ENCODE measurements at places on chromosomes 5 and 9.
A peak's percentile ranks its signal among the peaks of the same experiment; 100 is the strongest.

- DNase-seq: no peak
These were observed 26.7 kb downstream of the GARNL3 start for GRCh38 chr9:127291246-127291778.

DNA sequence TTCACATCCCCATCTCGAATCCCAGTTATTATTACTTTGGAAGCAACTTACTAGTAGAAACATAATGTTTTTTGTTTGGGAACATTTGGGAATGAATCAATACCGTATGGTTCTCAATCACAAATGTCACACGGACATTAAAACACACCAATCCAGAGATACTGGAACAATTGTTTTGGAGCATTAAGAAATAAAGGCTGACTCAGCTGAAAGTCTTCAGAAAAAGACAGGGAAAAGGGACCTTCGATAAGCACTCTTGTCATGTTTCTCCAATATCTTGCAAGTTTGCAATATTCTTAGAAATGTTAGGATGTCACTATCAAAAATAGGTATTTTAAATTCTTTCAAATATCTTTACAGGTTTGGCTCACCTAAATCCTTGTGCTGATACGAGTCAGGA lies 362.4 kb downstream of the CETN3 start:
- DNase-seq: no peak

DNA sequence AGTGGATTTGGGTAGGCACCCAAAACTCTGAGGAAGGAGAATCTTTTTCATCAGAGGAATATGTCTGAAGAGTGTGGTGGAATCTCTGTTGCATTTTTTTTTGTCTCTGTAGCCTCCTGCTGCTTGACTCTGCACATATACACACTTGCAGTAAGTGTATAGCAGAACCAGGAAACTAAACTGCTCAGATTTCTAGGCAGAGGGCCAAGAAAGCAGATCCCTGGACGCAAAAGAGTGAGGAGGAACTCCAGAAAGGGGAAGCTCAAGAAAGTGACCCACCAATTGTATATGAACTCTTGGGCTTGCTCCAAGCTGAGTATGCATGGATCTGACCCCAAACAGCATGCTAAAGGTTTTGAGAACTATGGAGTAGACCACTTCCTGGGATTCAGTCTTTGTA lies 181.8 kb downstream of the GADD45G start:
- DNase-seq: no peak

DNA sequence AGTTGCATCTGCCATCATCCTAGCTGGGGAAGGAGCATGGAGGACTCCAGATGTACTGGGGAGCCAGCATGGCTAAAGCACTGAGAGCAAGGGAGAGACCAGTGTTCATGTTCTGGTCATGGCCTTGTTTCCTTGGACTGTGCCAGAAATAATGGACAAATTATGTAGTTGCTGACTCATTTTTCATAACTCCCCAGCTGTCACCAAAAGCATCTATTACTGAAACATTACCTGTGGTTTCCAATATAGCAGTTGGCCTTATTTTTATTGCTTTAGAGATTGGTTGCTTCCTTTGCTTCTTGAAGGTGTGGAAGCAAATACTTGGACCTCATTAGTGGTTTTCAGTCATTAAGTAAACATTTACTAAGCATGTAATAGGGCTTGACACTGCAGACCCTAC lies 11.3 kb downstream of the RALGPS1 start:
- no peak for DNase-seq

GRCh38 chr9:129627556-129628440 lies 1.8 kb downstream of the NTMT1 start:
- DNase-seq: no peak

DNA sequence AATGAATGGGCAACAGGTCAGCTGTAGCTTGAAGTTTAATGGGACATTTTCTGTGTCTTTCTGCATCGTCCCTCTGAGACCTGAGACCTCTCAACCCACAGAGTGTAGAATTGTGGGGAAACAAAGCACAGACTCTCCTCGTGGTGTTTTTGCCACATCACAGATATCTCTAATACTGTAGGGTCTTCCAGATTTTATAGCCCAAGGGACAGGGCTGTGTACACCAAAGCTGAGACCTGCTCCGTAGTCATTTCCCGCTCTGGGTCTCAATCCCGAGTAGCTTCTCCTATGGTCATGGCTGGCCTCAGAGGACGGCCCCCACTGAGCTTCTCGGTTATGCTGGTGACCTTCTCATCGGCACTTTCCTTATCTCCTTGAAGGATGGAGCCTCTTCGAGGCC lies 14.9 kb upstream of the CLK4 start:
- no peak for DNase-seq

- peak; percentile 87 for DNase-seq
These were observed 2.0 kb upstream of the CCL27 start for GRCh38 chr9:34664281-34665066.

- no peak for DNase-seq
These were observed 75.0 kb downstream of the PBX3 start for GRCh38 chr9:125822160-125822559.

DNA sequence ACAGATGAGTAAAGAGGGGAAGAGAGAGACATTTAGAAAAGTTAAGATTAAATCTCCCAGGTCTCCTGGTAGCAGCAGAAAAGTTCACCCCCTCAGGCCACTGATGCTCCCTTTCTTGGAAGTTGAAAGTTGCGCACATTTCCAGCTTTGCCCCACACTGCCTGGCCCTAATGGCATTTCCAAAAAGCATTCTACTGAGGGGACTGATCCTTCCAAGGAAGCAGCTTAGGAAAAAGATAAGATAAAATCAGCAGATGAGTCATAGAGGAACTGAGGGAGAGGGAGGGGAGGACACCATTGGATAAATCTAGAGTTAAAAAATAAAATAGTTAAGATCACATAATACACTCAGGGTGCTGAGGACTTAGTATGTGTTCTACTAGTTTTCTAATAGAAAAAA lies 67.6 kb upstream of the SLC12A2 start:
- no peak for DNase-seq

DNA sequence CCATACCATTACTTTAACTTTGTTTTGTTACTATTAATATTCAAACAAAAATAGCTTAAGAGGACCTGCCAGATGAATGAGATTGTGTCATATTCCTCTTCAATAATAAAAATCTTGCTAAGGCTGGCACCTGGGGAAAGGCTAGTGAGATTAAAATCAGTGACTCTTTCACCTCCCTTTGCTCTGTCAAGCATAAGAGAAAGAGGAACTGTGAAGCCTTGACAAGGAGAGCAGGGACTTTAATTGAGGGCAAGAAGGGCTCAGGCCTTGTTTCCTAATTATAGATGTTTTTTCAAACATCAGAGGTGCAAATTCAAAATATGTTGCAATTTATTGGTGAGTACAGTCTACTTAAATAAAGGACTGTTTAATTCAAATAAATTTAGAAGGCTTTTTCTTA lies 91.7 kb downstream of the SPATA31D1 start:
- no peak for DNase-seq

- DNase-seq: no peak
These were observed 23.2 kb downstream of the TTF1 start for GRCh38 chr9:132383462-132383883.

- DNase-seq: no peak
These were observed 834.5 kb downstream of the PTPRD start for GRCh38 chr9:9778293-9778692.

- DNase-seq: no peak
These were observed 5.6 kb upstream of the FUT7 start for GRCh38 chr9:137037483-137037882.

DNA sequence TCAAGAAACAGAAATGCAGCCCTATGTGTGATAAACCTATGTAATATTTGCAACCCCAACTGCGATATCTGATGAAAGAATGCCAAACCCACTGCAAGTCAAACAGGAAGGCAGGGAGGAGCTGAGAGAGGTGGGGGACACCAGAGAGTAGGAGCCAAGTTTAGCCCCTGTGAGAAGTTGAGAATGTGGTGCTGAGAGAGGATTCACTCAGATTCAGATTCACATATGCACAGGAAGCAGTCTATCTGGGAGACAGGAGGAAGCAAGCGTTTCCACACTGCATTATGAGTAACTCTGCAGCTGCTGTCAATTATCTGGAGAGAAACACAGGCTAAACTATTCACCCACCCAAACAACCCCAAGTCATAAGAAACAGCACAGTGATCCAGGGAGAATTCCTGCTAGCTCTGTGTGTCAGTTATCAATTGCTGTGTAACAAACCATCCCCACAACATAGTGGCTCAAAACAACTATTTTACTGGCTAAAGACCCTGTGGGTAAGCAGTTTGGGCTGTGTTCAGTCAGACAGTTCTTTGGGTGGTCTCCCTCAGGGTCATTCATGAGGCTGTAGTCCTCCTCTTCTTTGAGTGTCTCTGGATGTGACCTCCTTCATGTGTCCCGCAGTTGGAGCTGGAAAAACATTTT lies 161.9 kb upstream of the RAI14 start:
- DNase-seq: peak; percentile 77

- no peak for DNase-seq
These were observed 8.1 kb downstream of the PRDM12 start for GRCh38 chr9:130672466-130672865.

DNA sequence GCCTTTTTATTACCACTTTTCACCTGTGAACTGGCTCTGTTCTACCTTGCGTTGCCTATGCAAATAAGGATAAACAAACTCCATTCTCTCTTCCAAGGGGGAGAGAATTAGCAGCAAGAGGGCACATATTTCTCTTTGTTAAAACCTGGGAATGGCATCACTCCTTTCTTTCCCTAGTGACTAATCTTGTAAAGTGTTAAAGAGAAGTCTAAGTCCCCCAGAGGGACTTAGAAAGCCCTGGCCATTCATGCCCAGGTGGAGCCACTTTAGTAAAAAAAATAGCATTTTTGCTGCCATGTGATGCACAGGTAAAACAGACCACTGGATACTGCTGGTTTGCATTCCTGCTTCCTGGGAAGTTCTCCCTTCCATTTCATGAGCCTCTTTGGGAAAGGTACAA lies 148.4 kb downstream of the MAN2A1 start:
- no peak for DNase-seq

GRCh38 chr5:158382473-158382872 lies 523.5 kb upstream of the CLINT1 start:
- peak; percentile 96 for DNase-seq

DNA sequence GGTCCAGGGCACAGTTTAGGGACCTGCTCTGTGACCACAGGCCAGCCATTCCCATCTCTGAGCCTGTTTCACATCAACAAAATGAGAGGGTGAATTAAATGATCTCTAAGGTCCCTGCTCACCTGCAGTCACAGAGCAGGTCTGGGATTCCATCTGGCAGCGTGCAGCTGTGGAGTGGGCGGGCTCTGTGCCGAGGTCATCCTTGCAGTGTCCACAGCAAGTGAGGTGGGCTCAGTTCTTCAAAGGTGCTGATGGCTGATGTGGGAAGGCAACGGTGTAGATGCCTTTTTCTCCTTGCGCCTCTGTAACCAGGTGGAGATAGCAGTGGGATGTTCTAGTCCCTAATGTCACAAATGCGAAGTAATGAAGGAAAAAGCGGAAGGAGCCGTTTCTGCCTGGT lies 11.9 kb downstream of the OR2V1 start:
- DNase-seq: no peak

DNA sequence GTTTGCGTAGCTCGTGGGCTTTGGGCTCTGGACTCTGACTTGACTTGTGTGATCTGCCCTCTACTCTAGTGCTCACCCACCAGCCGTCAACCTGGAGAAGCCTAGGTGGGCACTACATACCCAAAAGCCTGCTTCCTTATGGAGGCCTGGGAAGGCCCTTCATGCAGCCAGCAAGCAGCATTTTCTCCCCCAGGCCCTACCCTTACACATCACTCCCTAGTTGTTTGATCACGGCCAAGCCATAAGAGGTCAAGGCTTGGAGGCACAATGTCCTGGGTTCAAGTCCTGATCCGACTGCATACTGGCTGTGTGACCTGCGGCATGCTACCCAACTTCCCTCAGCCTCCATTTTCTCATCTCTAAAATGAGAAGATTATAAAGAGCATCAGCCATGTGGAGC lies 151.3 kb upstream of the EGFLAM start:
- DNase-seq: no peak

- no peak for DNase-seq
These were observed 55.7 kb upstream of the NIPBL start for GRCh38 chr5:36820900-36821299.

DNA sequence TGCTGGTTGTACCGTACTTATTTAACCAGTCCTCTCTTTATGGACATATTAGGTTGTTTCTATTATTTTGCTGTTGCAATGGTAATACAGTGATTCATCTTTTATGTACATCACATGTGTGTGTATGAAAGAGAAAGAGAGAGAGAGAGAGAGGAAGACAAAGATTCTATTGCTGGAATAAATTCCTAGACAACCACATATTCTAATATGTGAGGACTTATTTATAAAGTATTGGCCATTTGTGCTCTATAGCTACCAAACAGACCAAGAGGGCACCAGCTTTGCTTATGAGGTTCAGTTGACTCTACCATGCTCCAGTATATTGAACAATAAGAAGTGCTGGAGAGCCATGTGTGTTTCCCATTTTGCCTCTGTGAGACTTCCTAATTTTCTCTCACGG lies 513.5 kb downstream of the DMAC1 start:
- no peak for DNase-seq

DNA sequence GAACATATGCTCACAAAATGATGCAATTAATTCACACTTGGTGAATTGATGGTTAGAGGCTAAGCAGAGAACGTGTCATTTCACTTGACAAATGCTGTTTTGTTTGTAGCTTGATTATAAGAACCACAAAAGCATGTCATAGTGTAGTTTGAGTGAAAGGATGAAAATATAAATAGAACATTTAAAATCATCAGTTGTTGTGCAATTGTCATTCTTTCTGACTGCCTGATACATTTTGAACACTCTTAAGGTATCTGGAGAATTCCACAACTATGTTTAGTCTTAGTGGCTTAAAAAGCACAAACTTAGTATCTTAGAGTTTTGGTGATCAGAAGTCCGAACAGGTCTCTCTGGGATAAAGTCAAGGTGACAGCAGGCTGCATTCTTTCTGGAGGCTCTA lies 129.4 kb downstream of the BASP1 start:
- no peak for DNase-seq

DNA sequence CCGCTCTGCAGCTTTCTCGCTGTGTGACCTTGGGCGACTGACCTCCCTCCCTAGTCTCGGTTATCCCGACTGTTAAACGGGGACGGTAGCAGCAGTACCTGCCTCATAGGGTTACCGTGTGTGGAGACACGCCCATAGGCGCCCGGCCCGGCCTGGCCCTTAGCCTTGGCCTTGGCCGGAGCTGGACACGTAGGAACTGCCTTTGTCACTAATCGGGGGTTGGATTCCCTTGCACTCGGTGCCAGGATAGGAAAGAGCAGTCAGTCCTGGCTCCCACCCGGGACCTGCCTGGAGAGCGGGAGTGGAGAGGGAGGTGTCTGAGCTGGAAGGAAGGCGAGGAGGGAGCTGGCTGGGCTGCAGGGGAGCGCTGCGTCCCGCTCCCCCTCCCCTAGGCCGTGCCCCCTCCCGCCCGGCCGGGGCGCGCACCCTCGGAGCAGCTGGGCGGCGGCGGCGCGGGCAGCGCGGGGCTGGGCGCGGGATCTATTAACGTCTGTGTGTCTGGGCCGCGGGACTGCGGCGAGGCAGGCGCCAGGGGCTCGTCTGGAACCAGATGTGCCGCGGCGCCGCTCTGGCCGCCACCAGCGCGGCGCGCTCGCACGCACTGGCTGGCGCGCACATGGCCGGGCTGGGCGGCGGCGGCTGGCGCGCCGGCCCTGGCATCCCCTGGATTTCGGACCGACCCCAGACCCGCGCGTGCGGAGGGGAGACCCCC lies 31.7 kb downstream of the PRRX2 start:
- DNase-seq: peak; percentile 87

GRCh38 chr5:160743027-160743426 lies 109.0 kb downstream of the ATP10B start:
- no peak for DNase-seq

GRCh38 chr9:31314241-31314640 lies 1070.2 kb upstream of the ACO1 start:
- DNase-seq: no peak

GRCh38 chr5:118353970-118354369 lies 634.4 kb downstream of the DTWD2 start:
- DNase-seq: no peak

GRCh38 chr5:66363097-66363496 lies 219.0 kb downstream of the SREK1 start:
- DNase-seq: no peak

Data from AG08395 (cell line).